Activated T-helper 17 cell treated with anti-CD3 and anti-CD28 coated beads, Interleukin-2, amount 50 U/mL, for 72 hours (primary cell): ENCODE measurements at places on chromosomes 12 and 14.

DNA sequence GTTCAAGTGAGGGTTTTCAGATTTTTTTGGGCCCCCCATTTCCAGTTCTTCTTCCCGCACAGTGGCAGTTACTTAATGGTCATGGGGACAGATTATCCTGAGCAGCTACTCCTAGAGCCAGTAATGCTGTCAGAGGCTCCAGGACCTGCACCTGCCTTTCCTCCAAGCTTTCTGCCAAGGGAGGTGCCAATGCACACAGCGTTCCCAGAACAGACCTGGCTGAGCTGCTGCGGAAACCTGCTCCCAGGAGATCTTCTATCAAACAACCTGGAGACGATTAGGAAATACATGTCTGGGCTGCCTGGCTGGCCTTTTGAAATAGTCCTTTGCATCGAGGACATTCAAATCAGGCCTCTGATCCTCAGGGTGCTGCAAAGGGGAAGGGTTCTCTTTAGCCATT lies 120.9 kb downstream of the SLC8A3 start:
- H3K36me3 ChIP-seq, result no peaks in the 10 kb centered on the region
- ATAC-seq, result no peak
- peaks cover 26% of the 10 kb centered on the region for H3K27me3 ChIP-seq
- H3K4me1 ChIP-seq, result no peaks in the 10 kb centered on the region
- no peak overlapping the region for H3K4me3 ChIP-seq

- H3K27ac ChIP-seq, result no peak overlapping the region
- H3K4me3 ChIP-seq, result peak overlapping the region; percentile 5
- peaks cover 47% of the 10 kb centered on the region for H3K27me3 ChIP-seq
- peaks cover 6% of the 10 kb centered on the region for H3K4me1 ChIP-seq
Measured at GRCh38 chr14:38212111-38212510, 4.4 kb downstream of the SSTR1 start.

- no peaks in the 10 kb centered on the region for H3K36me3 ChIP-seq
- peaks cover 28% of the 10 kb centered on the region for H3K27me3 ChIP-seq
- H3K4me3 ChIP-seq, result no peak overlapping the region
- H3K27ac ChIP-seq, result no peak overlapping the region
- H3K4me1 ChIP-seq, result no peaks in the 10 kb centered on the region
- no peak for ATAC-seq
Measured at GRCh38 chr12:65896743-65897142, 72.5 kb downstream of the HMGA2 start.

- no peak overlapping the region for H3K27ac ChIP-seq
- ATAC-seq, result no peak
- peaks cover 12% of the 10 kb centered on the region for H3K4me1 ChIP-seq
- no peak overlapping the region for H3K4me3 ChIP-seq
Measured at GRCh38 chr14:58634406-58635090, 3.2 kb upstream of the DACT1 start.

GRCh38 chr12:82714427-82714826 lies 27.7 kb downstream of the TMTC2 start:
- no peaks in the 10 kb centered on the region for H3K27me3 ChIP-seq
- H3K4me1 ChIP-seq, result no peaks in the 10 kb centered on the region
- no peaks in the 10 kb centered on the region for H3K36me3 ChIP-seq
- no peak for ATAC-seq
- H3K27ac ChIP-seq, result no peak overlapping the region

GRCh38 chr14:68759017-68759560 lies 33.8 kb downstream of the ZFP36L1 start:
- no peaks in the 10 kb centered on the region for H3K36me3 ChIP-seq
- H3K27me3 ChIP-seq, result no peaks in the 10 kb centered on the region
- no peak overlapping the region for H3K4me3 ChIP-seq
- ATAC-seq, result no peak
- H3K4me1 ChIP-seq, result no peaks in the 10 kb centered on the region

DNA sequence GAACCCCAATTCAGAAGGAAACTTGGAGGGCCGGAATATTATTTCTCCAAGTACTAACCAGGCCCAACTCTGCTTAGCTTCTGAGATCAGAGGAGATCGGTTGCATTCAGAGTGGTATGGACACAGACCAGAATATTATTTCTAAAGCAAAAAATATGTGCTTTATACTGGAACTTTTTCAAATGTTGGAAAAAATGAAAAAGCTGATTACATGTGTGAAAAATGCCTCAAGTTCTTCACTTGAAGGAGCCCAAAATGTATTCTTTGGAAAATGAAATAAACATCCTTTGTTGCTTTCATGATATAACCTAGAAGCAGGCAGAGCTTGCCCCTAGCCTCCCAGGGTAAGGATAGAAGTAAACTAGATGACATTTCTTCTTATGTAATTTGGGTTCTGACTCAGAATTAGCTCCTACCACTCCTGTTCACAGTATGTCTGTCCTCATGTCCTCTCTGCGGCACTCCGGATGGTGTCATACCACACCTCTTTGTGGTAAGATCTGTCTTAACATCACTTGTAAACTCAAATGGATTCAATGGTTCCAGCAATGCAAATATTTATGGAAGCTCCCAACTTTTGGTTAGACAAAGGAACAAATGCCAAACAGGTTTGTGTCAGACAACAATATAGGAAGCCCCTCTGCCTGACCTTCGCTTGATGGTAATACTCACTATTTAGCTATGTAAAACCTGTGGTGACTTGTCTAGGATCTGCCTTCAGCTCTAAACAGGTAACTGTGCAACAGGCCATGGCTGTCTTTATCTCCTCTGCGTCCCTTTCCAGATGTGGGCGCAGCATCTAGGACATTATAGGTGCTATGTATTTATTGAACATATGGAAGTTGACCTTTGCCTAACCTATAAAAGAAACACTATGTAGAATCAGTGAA lies 178.5 kb downstream of the SSPN start:
- H3K36me3 ChIP-seq, result no peaks in the 10 kb centered on the region
- no peak for ATAC-seq
- H3K4me1 ChIP-seq, result no peaks in the 10 kb centered on the region
- H3K4me3 ChIP-seq, result no peak overlapping the region

- no peak for ATAC-seq
- no peaks in the 10 kb centered on the region for H3K36me3 ChIP-seq
- H3K27me3 ChIP-seq, result no peaks in the 10 kb centered on the region
- no peak overlapping the region for H3K27ac ChIP-seq
Measured at GRCh38 chr12:23944067-23944466, 5.4 kb downstream of the SOX5 start.

GRCh38 chr12:15194456-15195368 lies 26.5 kb downstream of the RERG start:
- no peak for ATAC-seq
- no peaks in the 10 kb centered on the region for H3K4me1 ChIP-seq
- H3K27ac ChIP-seq, result no peak overlapping the region
- no peaks in the 10 kb centered on the region for H3K36me3 ChIP-seq
- peaks cover 13% of the 10 kb centered on the region for H3K27me3 ChIP-seq

GRCh38 chr14:64212666-64213065 lies 81.5 kb downstream of the ESR2 start:
- no peaks in the 10 kb centered on the region for H3K4me1 ChIP-seq
- no peak overlapping the region for H3K4me3 ChIP-seq
- H3K27me3 ChIP-seq, result no peaks in the 10 kb centered on the region
- H3K27ac ChIP-seq, result no peak overlapping the region

- no peaks in the 10 kb centered on the region for H3K27me3 ChIP-seq
- no peak overlapping the region for H3K27ac ChIP-seq
- no peak overlapping the region for H3K4me3 ChIP-seq
- H3K4me1 ChIP-seq, result peaks cover 6% of the 10 kb centered on the region
- no peaks in the 10 kb centered on the region for H3K36me3 ChIP-seq
- no peak for ATAC-seq
Measured at GRCh38 chr14:65237941-65238340, 135.6 kb upstream of the MAX start.

GRCh38 chr14:103158688-103159087 lies 35.4 kb downstream of the TNFAIP2 start:
- H3K4me1 ChIP-seq, result no peaks in the 10 kb centered on the region
- ATAC-seq, result no peak
- H3K36me3 ChIP-seq, result no peaks in the 10 kb centered on the region

- peak overlapping the region; percentile 2 for H3K4me3 ChIP-seq
- no peak for ATAC-seq
- peaks cover 96% of the 10 kb centered on the region for H3K36me3 ChIP-seq
Measured at GRCh38 chr14:69663300-69663643, 51.9 kb downstream of the SUSD6 start.
